HL-60 (cell line): ENCODE measurements at places on chromosomes 1 and 21.

DNA sequence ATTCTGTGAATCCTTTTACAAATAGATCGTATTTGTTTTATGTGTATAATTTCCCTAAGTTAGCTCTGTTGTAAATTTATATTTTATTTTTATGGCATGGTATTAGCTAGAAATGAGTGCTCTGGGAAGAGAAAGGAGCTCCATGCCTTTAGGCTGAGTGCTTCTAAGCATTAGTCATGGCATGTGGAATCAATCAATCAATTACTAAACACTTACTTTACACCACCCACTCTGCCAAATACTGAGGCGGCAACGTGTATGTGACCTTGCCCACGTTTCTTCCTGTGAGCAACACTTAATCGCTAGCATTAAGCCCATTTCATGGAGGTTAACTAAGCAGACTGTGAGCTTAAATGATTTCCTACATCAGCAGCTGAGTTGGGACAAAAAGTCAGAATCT is 7.2 kb upstream of the BECN2 start:
- no peak for DNase-seq

- DNase-seq, result no peak
Observed at GRCh38 chr1:93668951-93669350, 12.7 kb downstream of the BCAR3 start.

DNA sequence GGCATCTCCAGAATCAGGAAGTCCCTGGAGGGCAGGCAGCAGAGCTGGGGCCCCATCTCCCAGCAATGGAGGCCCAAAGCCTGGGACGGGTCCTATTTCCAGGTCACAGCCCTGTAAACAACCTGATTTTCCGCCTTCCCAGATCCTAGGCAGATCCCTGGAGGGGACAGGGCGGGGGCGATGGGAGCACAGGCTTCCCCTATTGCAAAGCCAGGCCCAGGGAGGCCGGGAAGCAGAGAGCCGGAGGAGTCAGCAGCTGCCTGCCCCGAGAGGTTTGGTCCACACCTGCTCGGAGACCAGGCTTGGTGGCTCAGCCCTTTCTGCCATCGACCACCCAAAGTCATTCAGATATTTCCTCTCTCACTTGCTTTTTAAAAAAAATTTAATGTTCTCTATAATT is 29.2 kb downstream of the CASZ1 start:
- no peak for DNase-seq

DNA sequence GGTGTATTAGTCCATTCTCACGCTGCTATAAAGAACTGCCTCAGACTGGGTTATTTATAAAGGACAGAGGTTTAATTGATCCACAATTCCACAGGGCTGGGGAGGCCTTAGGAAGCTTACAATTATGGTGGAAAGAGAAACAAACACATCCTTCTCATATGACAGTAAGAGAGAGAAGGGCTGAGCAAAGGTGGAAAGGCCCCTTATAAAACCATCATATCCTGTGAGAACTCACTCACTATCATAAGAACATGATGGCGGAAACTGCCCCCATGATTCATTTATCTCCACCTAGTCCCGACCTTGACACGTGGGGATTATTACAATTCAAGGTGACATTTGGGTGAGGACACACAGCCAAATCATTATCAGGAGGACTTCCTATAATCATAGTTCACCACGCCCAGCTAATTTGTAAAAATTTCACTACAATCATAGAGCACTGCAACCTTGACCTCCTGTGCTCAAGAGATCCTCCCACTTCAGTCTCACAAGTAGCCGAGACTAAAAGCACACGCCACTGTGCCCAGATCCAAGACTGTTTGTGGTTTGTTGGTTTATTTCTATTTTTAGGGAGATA is 164.9 kb downstream of the RERE start:
- DNase-seq, result no peak

DNA sequence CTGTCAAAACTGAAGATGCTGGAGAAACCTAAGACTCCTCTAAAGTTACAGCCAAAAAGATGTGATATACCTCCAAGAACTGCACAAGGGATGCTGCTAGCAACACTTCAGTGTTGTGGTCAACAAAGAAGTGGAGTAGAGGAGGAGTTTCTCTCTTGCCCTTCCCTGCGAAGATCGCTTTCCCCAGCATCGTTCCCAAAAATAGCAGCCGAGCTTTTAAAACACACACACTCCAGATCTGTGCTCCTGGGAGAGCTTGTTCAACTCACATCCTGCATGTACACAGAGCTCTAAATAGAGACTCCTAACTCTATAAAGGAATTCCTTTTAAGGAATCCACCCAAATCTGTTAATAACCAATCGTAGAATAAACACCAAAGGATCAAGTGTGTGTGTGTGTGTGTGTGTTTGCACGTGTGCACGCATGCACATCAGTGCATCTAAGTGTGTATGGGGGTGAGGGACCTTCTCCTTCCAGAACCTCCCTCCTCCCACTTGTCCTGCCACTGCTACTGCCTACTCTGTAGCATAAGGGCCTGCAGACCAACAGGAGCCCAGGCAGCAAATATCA is 58.5 kb downstream of the PSMG1 start:
- DNase-seq, result no peak
